ENCODE measurements at places on chromosomes 2 and 18.

GRCh38 chr2:196233021-196233804 lies 61.8 kb upstream of the STK17B start:
- no peak for DNase-seq

- peak; percentile 10 for DNase-seq
Observed at GRCh38 chr2:36287363-36288275, 68.0 kb upstream of the CRIM1 start.

DNA sequence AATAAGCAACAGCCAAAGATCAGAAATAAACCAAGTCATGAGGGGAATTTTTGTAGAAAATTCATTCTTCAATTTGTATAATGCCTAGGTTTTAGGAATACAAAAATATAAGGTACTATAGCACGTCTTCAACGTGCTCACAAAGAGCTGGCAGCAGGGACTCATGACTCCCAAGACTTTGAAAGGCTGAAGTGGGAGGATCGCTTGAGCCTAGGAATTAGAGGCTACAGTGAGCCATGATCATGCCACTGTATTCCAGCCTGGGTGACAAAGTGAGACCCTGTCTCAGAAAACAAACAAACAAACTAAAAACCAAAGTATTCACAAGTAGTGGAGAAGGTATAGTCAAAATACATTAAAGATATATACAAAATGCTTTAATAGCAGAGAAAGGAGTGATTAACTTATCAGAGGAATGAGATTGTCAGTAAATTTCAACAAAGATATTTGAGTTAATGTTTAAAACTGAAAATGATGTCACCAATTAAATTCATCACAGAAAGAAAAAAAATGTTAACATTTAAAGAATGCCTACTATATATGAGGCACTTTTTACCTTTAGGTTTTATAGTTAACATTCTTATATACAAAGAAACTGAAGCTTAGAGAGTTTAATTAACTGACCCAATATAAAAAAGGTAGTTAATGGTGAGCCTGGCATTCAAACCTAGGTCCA lies 3.2 kb downstream of the WDR33 start:
- DNase-seq, result no peak

GRCh38 chr2:56519806-56520205 lies 336.0 kb downstream of the CCDC85A start:
- peak; percentile 26 for DNase-seq

DNA sequence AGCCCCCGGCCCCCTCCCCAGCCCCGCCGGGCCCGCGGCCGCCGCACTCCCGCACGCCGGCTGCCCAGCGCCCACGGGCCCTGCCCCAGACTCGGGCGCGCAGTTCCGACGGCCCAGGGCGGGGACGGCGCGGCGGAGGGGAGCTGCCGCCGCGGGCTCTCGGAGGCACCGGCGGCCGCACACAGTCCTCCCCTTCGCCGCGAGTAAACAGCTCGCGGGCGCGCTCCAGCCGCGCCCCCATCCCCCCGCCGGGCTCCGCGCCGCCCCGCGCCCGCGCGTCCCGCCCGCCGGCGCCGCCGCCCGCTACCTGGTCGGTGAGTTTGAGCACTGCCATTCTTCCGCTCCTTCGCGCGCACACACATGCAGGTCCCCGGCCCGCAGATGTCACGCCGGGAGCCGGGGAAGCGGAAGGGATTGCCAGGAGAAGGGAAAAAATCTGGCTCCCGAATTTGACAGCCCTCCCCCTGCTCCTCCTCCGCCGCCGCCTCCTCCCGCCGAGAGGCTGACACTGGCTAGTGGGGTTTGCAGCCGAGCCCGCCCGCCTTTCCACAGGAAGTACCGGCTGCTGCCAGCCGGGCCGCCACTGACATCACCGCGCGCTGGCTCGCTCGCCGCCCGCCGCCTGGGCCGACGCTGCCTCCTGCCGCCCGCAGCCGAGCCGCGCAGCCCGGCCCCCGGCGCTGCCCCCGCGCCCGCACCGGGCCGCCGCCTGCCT lies at the start of gene ANKRD44:
TSS of gene ANKRD44 (minus strand) at position 510 of the 715 bp plus-strand sequence. CDS start at position 334, 176 bp downstream.
- DNase-seq, result no peak

- DNase-seq, result no peak
Observed at GRCh38 chr2:1750933-1751766, 6.8 kb upstream of the PXDN start.

All from AG04449 (cell line).